ENCODE measurements at places on chromosomes 1 and 21. TPM values are rescaled to one million over a fixed set of nuclear protein-coding genes. Genes with fewer than 3 reads are reported as not detected.

The NUDC gene
- total RNA-seq = 117 TPM

The OVAAL gene
- 0.09 TPM for total RNA-seq

The TRIM58 gene
- total RNA-seq = not detected

The PPIAL4G gene
- total RNA-seq = not detected

The S100A5 gene
- total RNA-seq = 1.3 TPM

The OR2M3 gene
- total RNA-seq = not detected

The BMP8A gene
- 0.13 TPM for total RNA-seq

The AMY2B gene
- 0.43 TPM for total RNA-seq

The AVPR1B gene
- total RNA-seq = not detected

The XKR8 gene
- total RNA-seq = 4.4 TPM

The CYP4A22 gene
- total RNA-seq = not detected

The CSMD2 gene
- total RNA-seq = not detected

The CLCA4 gene
- not detected for total RNA-seq

The GFI1 gene
- 0.24 TPM for total RNA-seq

The KCNN3 gene
- total RNA-seq = 0.05 TPM

The SLC22A15 gene
- total RNA-seq = 1.1 TPM

The OR2T33 gene
- total RNA-seq = not detected

The FGR gene
- total RNA-seq = 0.05 TPM

The ATP1A1 gene
- total RNA-seq = 307 TPM

The S100B gene
- total RNA-seq = not detected

The LRRN2 gene
- 11.8 TPM for total RNA-seq

The RAP1GAP gene
- total RNA-seq = 14.5 TPM

The EXTL2 gene
- 7.7 TPM for total RNA-seq

The GJA8 gene
- not detected for total RNA-seq

The OR2AK2 gene
- not detected for total RNA-seq

The LCE1C gene
- not detected for total RNA-seq

The RBM11 gene
- not detected for total RNA-seq

The GBP6 gene
- total RNA-seq = not detected

The SLC16A4 gene
- total RNA-seq = 38.5 TPM

The GRHL3 gene
- 0.92 TPM for total RNA-seq

The COL24A1 gene
- not detected for total RNA-seq

The VPS26C gene
- total RNA-seq = 26.9 TPM

The S100A8 gene
- total RNA-seq = not detected

The RAD54L gene
- total RNA-seq = 12.1 TPM

The BTBD8 gene
- 0.84 TPM for total RNA-seq

The DNM3 gene
- total RNA-seq = 0.78 TPM

The RGS4 gene
- not detected for total RNA-seq

Measured in A549 treated with GW870086 at 1 μM for 4 hours (cell line).